ENCODE measurements at places on chromosomes 3 and 15. TPM values are rescaled to one million over a fixed set of nuclear protein-coding genes. Genes with fewer than 3 reads are reported as not detected.

GRCh38 chr15:73589766-73590165 lies 43.4 kb downstream of the NPTN start:
- no peaks in the 10 kb centered on the region for H3K27me3 ChIP-seq
- DNase-seq, result no peak
- peaks cover 4% of the 10 kb centered on the region for H3K36me3 ChIP-seq
- no peak overlapping the region for H3K4me3 ChIP-seq

DNA sequence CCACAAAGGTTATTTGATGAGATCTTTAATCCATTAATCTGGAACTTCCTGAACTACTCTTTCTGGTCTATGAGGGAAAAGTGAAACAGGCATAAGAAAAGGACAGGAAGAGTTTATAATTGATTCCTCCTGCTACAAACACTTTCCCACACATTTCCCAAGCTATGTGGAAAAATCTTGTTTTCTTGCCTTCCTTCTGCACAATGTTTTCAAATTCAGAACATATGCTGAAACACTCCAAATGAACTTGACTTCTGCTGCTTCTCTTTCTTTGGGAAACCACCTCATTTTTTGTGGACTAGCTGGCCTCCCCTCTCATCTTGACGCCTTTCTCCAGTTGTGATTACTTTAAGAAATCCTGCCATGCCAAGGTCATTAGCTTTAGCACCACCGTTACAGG lies 100.7 kb upstream of the PTPRG start:
- no peaks in the 10 kb centered on the region for H3K27me3 ChIP-seq
- H3K4me1 ChIP-seq, result no peaks in the 10 kb centered on the region
- no peak overlapping the region for H3K27ac ChIP-seq
- H3K4me3 ChIP-seq, result no peak overlapping the region
- no peak for DNase-seq

- no peak overlapping the region for H3K27ac ChIP-seq
- no peak for DNase-seq
- H3K4me1 ChIP-seq, result no peaks in the 10 kb centered on the region
- no peaks in the 10 kb centered on the region for H3K36me3 ChIP-seq
Measured at GRCh38 chr3:182479419-182480336, 313.6 kb upstream of the ATP11B start.

- H3K4me1 ChIP-seq, result peaks cover 10% of the 10 kb centered on the region
- no peak for DNase-seq
- H3K27me3 ChIP-seq, result no peaks in the 10 kb centered on the region
- H3K4me3 ChIP-seq, result no peak overlapping the region
- no peaks in the 10 kb centered on the region for H3K36me3 ChIP-seq
Measured at GRCh38 chr15:78878356-78878755, 5.7 kb downstream of the MORF4L1 start.

GRCh38 chr3:58237941-58238681 lies 519 bp downstream of the ABHD6 start:
- peak overlapping the region; percentile 79 for H3K4me3 ChIP-seq
- H3K27ac ChIP-seq, result peak overlapping the region; percentile 80

GRCh38 chr3:30628901-30629590 lies 22.6 kb downstream of the TGFBR2 start:
- no peaks in the 10 kb centered on the region for H3K27me3 ChIP-seq
- no peaks in the 10 kb centered on the region for H3K4me1 ChIP-seq

DNA sequence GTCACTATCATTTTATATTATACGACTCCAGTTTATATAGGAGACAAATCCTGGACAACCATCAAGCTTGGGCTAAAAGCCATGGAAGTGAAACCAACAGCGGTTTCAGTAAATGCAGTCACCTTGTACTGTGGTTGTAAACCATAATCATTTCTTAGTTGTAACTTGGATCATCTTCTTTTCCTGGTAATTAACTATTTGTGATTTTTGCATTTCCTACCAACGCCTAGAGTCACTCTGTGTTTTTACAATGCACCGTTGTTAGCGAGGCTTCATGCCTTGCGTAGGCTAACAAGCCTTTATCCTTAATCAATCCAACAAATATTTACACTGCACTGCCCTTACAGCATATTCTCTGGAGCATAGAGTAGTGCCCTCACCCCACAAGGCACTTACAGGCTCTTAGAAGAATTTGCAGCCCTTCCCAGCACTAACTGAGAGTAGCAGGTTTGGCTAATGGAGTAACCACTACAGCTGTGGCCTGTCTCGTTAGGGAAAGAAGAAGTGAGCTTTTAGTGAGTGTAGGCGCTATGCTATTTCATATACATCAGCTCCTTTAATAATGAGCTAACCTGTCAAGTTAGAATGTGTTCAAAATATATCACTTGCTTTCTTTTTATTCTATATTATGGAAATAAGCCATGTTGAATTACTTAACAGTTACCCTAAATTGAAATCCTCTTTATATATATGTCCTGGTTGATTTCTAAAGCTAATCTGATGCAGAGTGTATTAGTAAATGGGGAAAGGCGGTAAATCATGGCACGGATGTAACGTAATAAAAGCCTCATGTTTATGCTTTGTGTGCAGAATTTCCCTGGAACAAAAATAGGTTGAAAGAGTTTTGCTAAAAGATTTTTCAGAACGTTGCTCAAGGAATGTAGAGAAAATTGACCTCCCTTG lies 62.8 kb downstream of the ABHD2 start:
- no peaks in the 10 kb centered on the region for H3K27me3 ChIP-seq
- H3K27ac ChIP-seq, result no peak overlapping the region
- no peak for DNase-seq

- DNase-seq, result no peak
- no peaks in the 10 kb centered on the region for H3K27me3 ChIP-seq
- H3K4me1 ChIP-seq, result no peaks in the 10 kb centered on the region
- no peak overlapping the region for H3K27ac ChIP-seq
Measured at GRCh38 chr3:183764847-183765731, 60.3 kb downstream of the MAP6D1 start.

- H3K4me1 ChIP-seq, result no peaks in the 10 kb centered on the region
- H3K36me3 ChIP-seq, result no peaks in the 10 kb centered on the region
Measured at GRCh38 chr3:75171630-75172230, 492.4 kb upstream of the FRG2C start.

GRCh38 chr3:94758751-94759150 lies 695.9 kb downstream of the NSUN3 start:
- H3K4me1 ChIP-seq, result no peaks in the 10 kb centered on the region
- no peaks in the 10 kb centered on the region for H3K27me3 ChIP-seq
- DNase-seq, result no peak
- H3K4me3 ChIP-seq, result no peak overlapping the region
- H3K27ac ChIP-seq, result no peak overlapping the region

- no peaks in the 10 kb centered on the region for H3K36me3 ChIP-seq
- no peak overlapping the region for H3K27ac ChIP-seq
- peak; percentile 80 for DNase-seq
- H3K4me1 ChIP-seq, result peaks cover 5% of the 10 kb centered on the region
- no peak overlapping the region for H3K4me3 ChIP-seq
- H3K27me3 ChIP-seq, result no peaks in the 10 kb centered on the region
Measured at GRCh38 chr15:62782071-62782841, 260.3 kb upstream of the TPM1 start.

DNA sequence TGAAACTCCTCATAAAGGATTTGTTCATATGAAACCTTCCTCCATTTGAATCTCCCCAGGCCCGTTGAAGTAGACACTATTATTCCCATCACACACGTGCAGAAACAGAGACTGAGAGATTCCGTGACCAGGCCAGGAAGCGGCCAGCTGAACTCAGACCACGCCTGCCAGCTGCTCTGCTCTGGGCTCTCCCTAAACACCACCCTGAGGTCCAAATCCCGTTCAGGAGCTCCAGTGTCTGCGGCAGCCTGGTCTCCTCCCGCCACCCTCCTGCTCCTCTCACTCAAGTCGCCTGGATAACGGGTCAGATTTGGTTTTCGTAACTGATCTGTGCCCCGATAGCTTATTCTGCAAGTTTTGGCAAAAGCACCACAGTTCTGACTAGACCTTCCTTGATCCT lies 53.6 kb upstream of the SNRPA1 start:
- H3K4me1 ChIP-seq, result no peaks in the 10 kb centered on the region
- H3K4me3 ChIP-seq, result no peak overlapping the region
- H3K36me3 ChIP-seq, result peaks cover 12% of the 10 kb centered on the region
- H3K27me3 ChIP-seq, result no peaks in the 10 kb centered on the region
- no peak overlapping the region for H3K27ac ChIP-seq
- DNase-seq, result no peak

- no peaks in the 10 kb centered on the region for H3K4me1 ChIP-seq
- no peak overlapping the region for H3K27ac ChIP-seq
- H3K4me3 ChIP-seq, result no peak overlapping the region
- H3K27me3 ChIP-seq, result no peaks in the 10 kb centered on the region
- DNase-seq, result no peak
- H3K36me3 ChIP-seq, result no peaks in the 10 kb centered on the region
Measured at GRCh38 chr3:20811631-20812030, 625.6 kb upstream of the SGO1 start.

GRCh38 chr3:127656906-127657305 lies 15.8 kb upstream of the ABTB1 start:
- H3K27ac ChIP-seq, result no peak overlapping the region
- no peaks in the 10 kb centered on the region for H3K27me3 ChIP-seq
- no peak overlapping the region for H3K4me3 ChIP-seq
- DNase-seq, result no peak
- no peaks in the 10 kb centered on the region for H3K36me3 ChIP-seq
- no peaks in the 10 kb centered on the region for H3K4me1 ChIP-seq

DNA sequence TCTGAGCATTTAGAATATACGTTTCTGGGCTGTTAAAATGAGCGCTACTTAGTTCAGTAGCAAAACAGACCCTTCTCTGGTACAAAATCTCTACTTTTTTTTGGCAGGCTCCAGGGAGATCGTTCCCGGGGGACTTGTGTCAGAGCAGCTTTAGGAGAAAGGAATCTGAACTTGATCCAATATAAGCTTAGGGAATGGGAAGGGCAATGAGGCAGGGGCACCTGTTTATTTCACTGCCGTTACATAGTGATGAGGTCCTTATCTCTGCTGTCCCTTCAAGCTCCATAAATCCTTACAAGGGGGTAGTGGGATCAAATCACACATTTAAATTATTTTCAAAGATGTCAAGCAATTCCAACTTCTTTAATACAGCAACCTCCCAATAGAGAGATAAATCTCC lies 128.7 kb upstream of the BNIP2 start:
- no peaks in the 10 kb centered on the region for H3K27me3 ChIP-seq
- H3K36me3 ChIP-seq, result no peaks in the 10 kb centered on the region
- no peak overlapping the region for H3K27ac ChIP-seq
- DNase-seq, result no peak

DNA sequence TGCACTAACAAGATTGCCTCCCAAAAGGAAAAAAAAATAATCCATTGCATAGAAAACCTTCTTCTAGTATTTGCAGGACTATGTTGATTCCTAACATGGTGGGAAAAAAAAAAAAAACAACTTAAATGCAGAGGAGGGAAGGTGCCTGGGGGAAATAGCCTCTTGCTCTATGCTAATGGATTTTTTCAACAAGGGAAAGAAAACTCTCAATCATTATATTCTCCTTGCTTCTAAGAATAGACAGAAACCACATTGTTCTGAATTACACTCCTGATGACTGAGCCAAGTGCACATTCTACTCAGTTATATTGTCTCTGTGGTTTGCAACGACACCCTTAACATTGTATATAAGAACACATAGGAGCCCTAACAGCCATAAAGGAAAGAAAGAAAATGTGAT lies 760.2 kb downstream of the NAALADL2 start:
- H3K36me3 ChIP-seq, result no peaks in the 10 kb centered on the region
- H3K27ac ChIP-seq, result no peak overlapping the region
- H3K27me3 ChIP-seq, result no peaks in the 10 kb centered on the region
- H3K4me1 ChIP-seq, result no peaks in the 10 kb centered on the region
- no peak for DNase-seq

DNA sequence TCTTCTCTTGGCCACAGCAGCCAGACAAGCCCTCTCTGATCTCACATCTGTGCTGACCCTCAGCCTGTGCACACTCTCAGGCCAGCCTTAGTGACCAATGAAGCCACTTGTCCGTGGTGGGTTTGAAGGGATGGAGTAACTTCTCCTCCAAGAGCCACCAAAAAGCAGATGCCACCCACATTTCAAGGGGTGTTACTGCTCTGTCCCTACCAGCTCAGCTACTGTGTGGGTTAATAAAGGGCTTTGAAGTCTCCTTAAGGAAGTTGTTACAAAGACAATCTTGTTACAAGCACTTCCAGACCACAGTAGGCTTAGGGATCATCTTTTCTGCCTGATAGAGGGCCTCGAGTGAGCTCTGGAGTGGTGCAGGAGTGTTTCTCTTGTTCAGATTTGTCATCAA lies 3.3 kb upstream of the CA12 start:
- H3K27me3 ChIP-seq, result no peaks in the 10 kb centered on the region
- DNase-seq, result no peak
- H3K27ac ChIP-seq, result no peak overlapping the region
- peaks cover 9% of the 10 kb centered on the region for H3K4me1 ChIP-seq
- H3K36me3 ChIP-seq, result no peaks in the 10 kb centered on the region

GRCh38 chr3:138441742-138442141 lies 7.3 kb downstream of the ESYT3 start:
- DNase-seq, result no peak
- H3K4me3 ChIP-seq, result no peak overlapping the region
- H3K27me3 ChIP-seq, result no peaks in the 10 kb centered on the region
- H3K36me3 ChIP-seq, result no peaks in the 10 kb centered on the region
- no peak overlapping the region for H3K27ac ChIP-seq

DNA sequence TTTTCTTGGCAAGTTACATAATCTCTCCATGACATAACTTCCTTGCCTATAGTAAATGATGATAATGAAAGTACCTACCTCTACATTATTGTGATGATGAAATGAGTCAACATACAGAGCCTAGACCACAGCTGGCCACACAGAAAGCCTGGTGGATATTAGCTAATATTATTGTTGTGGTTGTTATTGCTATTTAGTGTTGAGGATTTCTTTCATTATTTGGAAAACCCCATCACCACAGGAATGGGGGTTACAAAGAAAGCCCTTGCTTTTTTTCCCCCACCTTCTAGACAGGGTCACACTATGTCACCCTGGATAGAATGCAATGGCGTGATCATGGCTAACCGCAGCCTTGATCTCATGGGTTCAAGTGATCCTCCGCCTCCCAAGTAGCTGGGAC lies 125.0 kb downstream of the PDZRN3 start:
- H3K27me3 ChIP-seq, result no peaks in the 10 kb centered on the region
- no peaks in the 10 kb centered on the region for H3K36me3 ChIP-seq
- no peak for DNase-seq
- no peaks in the 10 kb centered on the region for H3K4me1 ChIP-seq
- H3K4me3 ChIP-seq, result no peak overlapping the region

- H3K4me3 ChIP-seq, result no peak overlapping the region
- no peaks in the 10 kb centered on the region for H3K4me1 ChIP-seq
Measured at GRCh38 chr15:26670116-26670515, 102.8 kb downstream of the GABRB3 start.

DNA sequence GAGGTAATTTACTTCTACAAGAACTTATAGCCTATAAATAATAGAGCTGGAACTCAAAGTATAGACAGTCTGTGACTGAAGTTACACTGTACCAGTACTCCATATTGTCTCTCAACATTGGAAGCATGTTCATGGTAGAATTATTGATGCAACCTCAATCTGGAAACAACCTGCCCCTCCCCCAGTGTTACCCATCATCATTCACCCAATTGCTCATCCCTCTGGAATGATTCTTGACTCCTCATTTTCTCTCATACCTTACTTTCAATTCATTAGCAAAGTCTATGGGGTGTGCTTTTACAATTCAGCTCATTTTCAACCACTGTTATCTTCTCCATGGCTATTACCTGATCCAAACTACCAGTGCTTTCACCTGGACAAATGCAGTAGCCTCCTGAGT lies 151.7 kb downstream of the CPNE4 start:
- H3K36me3 ChIP-seq, result no peaks in the 10 kb centered on the region
- no peak overlapping the region for H3K27ac ChIP-seq
- no peak for DNase-seq
- H3K27me3 ChIP-seq, result no peaks in the 10 kb centered on the region
- no peak overlapping the region for H3K4me3 ChIP-seq

FBXO40 gene
- total RNA-seq, result not detected

OCA2 gene
- total RNA-seq, result not detected
